CD8-positive, alpha-beta memory T cell (primary cell): ENCODE measurements at places on chromosomes 11 and 22. TPM values are rescaled to one million over a fixed set of nuclear protein-coding genes. Genes with fewer than 3 reads are reported as not detected.

- no peak for DNase-seq
Observed at GRCh38 chr11:83192606-83193245, 786 bp upstream of the ANKRD42 start.

GRCh38 chr11:72393303-72393702 is 41.0 kb downstream of the CLPB start:
- no peak for DNase-seq

GRCh38 chr11:12159351-12160099 is 49.1 kb downstream of the MICAL2 start:
- DNase-seq: no peak

APOL3 gene
- total RNA-seq: 48.3 TPM

DNA sequence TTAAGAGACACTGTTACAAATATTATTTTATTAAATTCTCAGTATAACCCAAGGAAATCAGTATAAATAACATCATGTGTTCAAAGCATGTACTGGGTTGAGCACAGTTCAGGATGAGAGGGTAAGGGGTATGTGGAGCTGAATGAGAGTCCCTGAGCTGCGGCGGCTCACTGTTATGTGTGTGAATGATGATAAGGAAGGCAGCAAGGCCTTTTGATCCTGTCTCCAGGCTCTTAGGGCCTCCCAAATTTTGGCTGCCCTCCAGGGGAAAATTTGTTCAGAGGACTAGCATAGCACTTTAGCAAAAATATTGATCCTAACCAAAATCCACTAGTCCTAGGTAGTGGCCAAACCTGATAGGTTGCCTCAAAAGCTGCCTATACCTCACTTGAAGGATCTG is 86.1 kb upstream of the SPON1 start:
- no peak for DNase-seq

- DNase-seq: peak; percentile 80
Observed at GRCh38 chr22:46006379-46007002, 29.5 kb upstream of the WNT7B start.

- DNase-seq: no peak
Observed at GRCh38 chr11:85951049-85951405, 95.8 kb downstream of the CCDC83 start.

- DNase-seq: no peak
Observed at GRCh38 chr11:74870485-74870884, 78.4 kb downstream of the XRRA1 start.

- no peak for DNase-seq
Observed at GRCh38 chr11:104813532-104813931, 84.7 kb downstream of the CASP12 start.

- DNase-seq: no peak
Observed at GRCh38 chr11:17783878-17784277, 49.3 kb downstream of the KCNC1 start.

DNA sequence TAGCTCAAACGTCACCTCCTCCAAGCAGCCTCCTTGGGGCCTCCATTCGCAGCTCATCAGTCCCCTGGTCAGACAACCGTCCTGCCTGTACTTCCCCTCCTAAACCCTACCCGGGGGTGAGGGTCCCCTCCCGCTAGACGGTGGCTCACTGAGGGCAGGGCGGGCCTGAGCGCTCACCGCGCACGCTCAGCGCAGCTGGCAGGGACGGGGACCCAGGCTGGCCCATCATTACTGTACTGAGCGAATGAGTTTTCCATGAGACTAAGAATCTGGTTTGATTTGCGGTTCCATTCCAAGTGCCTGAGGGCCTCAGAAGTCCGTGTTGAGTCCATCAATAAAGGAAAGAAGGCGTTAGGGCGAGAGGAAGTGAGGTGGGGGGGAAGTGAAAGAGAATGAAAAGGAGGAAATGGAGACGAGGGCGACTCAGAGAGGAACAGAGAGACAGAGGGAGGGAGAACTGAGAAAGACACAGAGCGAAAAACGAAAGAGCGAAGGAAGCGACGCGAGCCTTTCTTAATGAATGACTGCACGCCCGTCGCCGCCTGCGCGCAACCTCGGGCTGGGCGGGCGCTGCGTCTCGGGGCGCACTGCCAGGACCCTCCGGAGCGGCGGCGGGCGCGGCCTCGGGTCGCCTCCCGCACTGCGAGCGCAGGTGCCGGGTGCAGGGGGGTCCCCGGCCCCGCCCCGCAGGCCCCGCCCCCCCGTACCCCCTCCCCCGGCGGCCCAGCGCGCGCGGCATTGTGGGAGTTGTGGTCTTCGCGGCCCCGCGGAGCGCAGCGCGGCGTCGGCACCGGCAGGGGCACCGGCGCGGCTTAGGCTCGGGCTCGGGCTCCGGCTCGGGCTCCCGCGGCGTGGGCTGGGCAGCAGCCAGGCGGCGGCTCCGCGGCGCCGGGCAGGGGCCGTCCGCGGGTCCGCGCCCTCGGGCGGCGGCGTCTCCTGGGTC is at the start of gene ASPHD2:
ASPHD2 (plus strand) TSS at position 746 of the 943 bp plus-strand sequence. CDS start 4,356 bp downstream, outside the sequence.
- DNase-seq: peak; percentile 74

SYT12 gene
- total RNA-seq: not detected

DNA sequence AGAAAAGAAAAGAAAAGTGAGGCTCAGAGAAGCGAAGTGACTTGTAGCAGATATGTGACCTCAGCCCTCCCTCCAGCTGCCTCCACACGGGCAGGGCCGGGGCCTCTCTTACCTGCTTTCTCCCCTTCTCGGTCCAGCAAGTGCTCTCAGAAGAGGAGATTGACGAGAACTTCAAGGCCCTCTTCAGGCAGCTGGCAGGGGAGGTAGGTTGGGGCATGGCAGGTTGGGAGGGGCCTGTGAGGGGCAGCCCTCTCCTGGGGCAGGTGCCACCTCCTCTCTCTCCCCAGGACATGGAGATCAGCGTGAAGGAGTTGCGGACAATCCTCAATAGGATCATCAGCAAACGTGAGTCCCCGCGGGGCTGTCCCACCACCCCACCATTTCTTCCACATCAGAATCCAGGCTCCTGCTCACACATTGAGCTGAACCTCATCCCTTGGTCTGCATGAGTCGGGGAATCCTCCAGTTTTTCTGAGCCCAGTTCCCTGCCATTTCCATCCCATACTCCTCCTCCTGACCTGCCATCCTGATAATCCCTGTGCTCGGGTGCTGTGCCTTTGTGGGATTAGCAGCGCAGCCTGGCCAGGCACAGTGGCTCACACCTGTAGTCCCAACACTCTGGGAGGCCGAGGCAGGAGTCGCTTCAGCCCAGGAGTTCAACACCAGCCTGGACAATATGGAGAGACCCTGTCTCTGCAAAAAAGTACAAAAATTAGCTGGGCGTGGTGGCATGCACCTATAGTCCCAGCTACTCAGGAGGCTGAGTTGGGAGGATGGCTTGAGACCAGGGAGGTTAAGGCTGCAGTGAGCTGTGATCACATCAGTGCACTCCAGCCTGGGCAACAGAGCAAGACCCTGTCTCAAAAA is 26.4 kb downstream of the CAPN1 start:
- no peak for DNase-seq

- DNase-seq: no peak
Observed at GRCh38 chr22:19419086-19419463, 12.5 kb downstream of the HIRA start.

CD3G gene
- total RNA-seq: 167 TPM

GRCh38 chr11:45060707-45061106 is 85.7 kb upstream of the PRDM11 start:
- no peak for DNase-seq

OR51I1 gene
- total RNA-seq: not detected

DNA sequence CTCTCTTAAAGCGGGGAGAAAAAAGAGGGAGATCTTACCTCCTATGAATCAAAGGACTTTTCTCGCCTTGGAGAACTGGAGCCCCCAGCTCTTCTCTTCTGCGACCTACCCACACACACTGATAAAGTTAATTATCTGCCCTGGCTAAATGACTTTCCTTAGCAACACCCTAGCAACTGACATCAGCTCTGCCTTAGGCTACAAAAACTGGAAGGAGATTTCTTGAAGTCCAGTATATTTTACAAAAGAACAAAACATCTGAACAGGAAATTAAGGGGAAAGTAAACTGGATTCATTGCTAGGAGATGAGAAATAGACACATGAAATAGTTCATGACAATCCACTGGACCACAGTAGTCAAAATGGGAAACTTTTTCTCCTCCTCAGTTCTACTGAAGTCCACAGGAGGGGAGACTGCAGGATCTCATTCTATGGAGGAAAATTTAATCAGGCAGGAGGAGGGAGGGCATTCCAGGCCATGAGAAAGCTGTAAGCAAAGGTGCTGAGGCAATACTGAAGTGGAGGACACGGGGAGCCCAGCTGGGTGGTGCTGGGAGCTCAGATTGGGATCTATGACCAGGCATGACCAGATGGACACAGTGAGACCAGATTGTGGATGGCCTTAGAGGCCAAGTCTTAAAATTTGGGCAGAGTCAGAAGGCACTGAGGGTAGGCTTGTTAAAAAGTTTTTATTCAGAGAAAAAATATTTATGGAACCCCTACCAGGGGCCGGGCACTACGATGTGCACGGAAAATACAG is 3.7 kb upstream of the SPON1 start:
- no peak for DNase-seq

GRCh38 chr11:8608652-8609051 is 14.6 kb upstream of the STK33 start:
- no peak for DNase-seq

GRCh38 chr11:116207421-116208141 is 565.2 kb downstream of the BUD13 start:
- no peak for DNase-seq

DNA sequence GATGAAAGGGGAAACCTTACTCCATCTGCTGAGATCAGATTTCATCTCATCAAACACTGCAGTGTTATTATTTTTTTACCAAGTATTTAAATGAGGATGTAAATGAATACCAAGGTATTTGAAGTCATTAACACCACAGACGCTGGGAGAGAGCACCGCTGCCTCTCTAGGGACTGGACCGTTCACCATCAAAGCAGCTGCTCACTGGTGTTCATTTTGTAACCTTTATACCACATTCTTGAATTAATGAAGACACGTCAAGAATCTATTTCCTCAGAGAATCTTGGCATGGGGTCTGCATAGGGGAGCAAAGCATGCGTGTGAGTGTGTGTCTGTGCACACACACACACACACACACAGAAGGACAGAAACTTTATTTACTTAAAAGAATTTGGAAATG is 15.6 kb downstream of the SIAE start:
- DNase-seq: no peak

DNA sequence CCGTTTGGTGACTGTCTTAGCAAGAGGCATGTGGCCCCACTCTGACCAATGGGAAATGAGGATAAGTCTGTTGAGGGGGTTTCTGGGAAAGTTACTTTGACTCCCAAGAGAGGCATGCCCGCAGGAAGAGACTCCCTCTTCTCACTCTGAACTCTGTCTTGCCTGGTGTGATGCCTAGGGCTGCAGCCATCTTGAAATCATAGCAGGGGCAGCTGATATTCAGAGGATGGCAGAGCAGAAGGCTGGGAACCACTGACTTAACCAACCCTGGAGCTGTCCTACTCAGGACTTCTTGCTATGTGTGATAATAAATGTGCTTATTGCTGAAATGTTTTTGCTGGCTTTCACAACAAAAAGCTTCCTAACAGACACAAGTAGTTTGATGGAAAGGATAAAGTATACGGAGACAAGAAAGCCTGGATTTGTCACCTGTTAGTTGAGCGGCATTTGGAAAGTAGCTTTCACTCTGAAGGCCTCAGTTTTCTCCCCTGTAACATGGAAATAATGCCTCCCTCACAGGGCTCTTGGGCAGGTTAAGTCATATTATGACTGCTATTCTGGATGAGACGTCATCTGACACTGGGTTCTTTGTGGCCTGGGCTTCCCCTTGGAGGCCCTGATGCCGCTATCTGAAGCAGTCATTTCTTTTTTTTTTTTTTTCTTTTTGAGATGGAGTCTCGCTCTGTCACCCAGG is 128.5 kb downstream of the CEP164 start:
- DNase-seq: no peak

KRTAP5-8 gene
- not detected for total RNA-seq

GRCh38 chr22:30970356-30970746 is 1.3 kb downstream of the TUG1 start:
- DNase-seq: no peak

DNA sequence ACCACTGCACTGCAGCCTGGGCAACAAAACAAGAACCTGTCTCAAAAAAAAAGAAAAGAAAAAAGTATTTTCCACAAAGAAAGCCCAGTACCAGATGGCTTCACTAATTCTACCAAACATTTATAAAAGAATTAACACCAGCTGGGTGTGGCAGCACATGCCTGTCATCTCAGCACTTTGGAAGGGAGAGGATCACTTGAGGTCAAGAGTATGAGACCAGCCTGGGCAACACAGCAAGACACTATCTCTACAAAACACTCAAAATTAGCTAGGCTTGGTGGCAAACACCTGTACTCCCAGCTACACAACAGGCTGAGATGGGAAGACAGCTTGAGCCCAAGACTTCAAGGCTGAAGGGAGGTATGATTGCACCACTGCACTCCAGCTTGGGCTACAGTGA is 20.1 kb downstream of the RSF1 start:
- DNase-seq: no peak

- DNase-seq: no peak
Observed at GRCh38 chr22:41076857-41077256, 15.5 kb upstream of the EP300 start.

ACP2 gene
- total RNA-seq: 24.1 TPM

- DNase-seq: no peak
Observed at GRCh38 chr11:71281204-71281603, 28.8 kb upstream of the SHANK2 start.

DNA sequence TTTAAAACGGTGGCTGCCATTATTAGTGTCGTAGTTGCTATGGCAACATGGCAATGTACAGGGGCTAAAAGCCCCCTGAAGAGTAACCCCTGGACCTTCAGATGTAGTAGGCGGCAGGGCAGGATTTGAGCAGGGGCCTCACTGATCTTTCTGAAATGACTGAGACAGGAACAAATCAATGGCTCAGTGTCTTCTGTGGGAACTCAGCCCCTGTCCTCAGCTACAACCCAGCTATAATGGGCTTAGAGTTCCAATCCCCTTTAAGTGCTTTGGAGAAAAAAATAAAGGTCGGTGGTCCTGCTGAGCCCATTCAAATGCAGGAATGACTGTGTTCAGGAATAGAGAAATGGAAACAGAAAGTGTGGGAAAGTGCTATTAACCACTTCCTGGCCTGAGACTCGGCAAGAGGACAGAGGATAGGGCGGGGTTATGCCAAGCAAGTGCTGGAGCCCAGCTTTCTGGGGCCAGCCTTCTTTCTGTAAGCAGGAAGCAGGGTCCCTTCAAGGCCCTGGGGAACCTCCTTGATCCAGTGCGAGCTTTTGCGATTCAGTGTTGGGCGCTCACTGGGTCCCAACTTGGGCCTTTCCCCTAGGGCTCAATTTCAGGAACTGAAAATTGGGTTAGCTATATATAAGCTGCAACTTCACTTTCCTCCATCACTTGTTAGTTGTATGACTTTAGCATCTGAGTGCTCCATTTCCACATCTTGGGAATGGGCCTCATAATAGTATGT is 6.1 kb upstream of the CD82 start:
- no peak for DNase-seq

DNA sequence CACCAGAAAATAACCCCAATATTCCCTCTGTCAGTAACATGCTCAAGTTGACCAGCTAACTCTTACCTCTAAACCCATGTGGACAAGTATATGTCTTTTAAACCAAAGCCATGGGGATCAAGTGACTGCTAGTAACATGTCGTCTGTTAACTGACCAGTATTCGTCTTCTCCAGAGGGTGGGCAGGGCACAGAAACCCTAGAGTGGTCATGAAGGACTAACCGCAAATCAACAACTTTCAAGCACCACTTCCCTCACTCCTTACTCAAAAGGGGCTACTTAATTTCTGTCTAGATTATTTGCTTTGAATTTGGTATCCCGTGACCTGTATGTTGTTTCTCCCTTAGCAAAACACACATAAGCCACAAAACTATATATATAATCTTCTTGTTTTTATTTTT is 293.2 kb downstream of the SWAP70 start:
- DNase-seq: no peak

GRCh38 chr11:20367313-20367948 is 3.9 kb downstream of the HTATIP2 start:
- no peak for DNase-seq

GRCh38 chr22:27293721-27294445 is 507.7 kb downstream of the MN1 start:
- DNase-seq: no peak
